Activated naive CD4-positive, alpha-beta T cell (primary cell): ENCODE measurements at places on chromosomes 1 and 21.

GRCh38 chr1:157035121-157035520, 10.4 kb downstream of the ARHGEF11 start:
- DNase-seq: no peak

GRCh38 chr1:100834777-100835660, 59.6 kb downstream of the EXTL2 start:
- no peak for DNase-seq

GRCh38 chr1:166785987-166786386, 53.3 kb upstream of the POGK start:
- DNase-seq: no peak

DNA sequence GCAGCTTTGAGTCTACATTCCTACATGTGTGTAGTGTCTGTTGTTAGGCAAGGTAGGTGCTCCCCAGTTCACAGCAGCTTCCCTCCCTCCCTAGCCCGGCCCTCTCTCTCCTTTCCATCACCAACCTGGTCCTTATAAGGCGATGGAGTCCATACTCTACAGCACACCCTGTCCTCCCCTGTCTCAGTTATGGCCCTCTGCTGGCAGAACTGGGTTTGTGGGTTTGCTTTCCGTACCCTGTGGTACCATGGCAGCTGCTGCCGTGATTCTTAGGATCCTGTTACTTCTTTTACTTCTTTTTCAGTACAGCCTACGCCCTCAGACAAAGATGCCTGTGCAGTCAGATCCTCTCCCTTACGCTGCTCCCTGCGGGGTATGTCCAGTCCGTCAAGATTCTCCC, 31.7 kb downstream of the AK5 start:
- peak; percentile 3 for DNase-seq

DNA sequence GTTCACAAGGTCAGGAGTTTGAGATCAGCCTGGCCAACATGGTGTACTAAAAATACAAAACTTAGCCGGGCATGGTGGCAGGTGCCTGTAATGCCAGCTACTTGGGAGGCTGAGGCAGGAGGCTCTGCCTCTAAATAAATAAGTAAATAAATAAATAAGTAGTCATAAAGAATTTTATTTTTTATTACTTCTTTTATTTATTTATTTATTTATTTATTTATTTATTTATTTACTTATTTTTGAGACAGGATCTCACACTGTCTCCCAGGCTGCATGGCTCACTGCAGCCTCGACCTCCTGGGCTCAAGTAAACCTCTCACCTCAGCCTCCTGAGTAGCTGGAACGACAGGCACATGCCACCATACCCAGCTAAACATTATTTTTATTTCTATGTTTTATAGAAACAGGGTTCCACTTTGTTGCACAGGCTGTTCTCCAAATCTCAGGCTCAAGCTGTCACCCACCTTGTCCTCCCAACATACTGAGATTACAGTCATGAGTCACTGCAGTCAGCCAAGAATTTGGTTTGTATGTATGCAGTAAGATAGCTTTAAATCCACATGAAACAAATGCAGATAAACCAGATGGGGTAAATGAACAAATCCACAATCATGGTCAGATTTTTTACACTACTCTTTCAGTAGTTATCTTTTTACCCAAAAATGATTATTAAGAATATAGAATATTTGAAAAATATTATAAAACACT, 523.3 kb upstream of the RGS18 start:
- no peak for DNase-seq
